ENCODE measurements at places on chromosomes 6 and 20.
A peak's percentile ranks its signal among the peaks of the same experiment; 100 is the strongest.

DNA sequence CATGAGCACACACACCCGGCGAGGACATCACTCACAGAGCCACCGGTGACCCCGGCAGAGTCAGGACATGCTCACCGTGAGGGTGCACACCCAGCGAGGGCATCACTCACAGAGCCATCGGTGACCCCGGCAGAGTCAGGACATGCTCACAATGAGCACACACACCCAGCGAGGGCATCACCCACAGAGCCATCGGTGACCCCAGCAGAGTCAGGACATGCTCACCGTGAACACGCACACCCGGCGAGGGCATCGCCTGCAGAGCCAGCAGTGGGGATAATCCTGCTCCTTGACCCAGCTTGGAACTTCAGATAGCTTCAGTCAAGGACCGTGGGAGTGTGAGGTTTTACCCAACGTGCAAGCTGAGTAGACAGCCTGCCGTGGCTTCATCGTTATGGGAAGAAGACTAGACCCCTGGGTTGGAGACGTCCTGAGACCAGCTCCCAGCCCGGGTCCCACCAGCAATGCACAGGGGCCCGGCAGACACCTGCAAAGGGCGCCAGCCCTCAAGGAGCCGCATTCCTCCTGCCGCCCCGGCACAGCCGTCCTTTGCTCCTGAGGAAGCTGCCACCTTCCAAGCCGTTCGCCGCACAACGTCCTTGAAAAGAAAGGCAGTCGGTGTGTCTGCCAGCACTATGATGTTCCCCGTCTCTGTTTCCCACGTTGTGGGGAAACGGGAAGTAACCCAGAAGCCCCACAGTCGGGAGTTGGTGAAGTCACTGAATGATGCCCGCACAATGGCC, 192.3 kb downstream of the DLL1 start:
- no peak for DNase-seq

DNA sequence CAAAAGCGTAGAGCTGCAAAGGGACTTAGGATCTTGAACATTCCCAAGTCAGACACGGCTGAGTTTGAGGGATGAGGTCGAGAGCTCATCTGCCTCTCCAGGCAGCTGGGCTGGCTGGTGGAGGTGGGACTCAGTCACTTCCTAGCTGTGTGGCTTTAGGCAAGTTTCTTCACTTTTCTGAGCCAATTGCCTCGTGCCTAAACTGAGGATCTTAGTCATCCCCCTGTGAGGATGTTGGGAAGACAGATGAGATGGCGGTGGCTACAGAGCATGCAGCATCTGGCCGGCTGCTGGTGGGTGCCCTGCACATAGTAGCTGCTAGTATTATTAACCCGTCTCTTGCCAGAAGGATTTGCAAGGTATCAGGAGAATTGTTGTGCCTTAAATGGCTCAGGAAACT, 27.5 kb downstream of the TFAP2C start:
- no peak for DNase-seq

DNA sequence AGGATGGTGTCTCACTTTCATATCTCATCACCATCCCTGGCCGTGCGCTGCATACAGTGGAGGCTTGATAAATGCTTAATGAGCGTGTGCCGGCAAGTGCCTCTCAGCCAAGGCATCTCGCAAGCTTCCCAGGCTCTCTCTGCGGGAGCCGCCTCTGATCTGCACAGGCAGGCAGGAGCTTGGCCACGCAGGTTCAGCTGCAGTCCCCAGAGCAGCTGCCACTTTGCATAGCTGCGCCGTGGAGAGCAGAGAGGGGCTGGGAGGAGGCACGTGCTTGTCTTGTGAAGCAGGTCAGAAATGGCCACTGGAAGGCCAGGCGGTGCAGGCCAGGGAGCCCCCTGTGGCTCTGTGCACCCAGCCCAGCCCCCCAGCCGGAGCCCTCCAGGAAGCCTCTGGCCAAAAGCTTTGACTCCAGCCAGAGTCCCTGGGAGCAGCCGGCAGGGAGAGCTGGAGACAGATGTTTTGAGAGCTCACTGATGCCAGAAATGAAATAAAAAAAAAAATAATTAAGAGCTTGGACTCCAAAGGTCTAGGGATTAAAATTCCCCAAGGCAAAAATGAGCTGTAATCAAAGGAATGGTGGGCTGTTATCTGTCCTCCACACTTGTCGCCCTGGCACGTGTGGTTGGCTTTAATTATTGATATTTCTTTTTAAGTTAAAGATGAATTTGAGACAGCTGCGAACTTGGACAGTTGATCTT, 377.0 kb downstream of the CDH4 start:
- DNase-seq, result no peak

- no peak for DNase-seq
Measured at GRCh38 chr20:8303651-8304050, 171.6 kb downstream of the PLCB1 start.

GRCh38 chr6:129731428-129731827, 21.5 kb upstream of the ARHGAP18 start:
- DNase-seq, result no peak

DNA sequence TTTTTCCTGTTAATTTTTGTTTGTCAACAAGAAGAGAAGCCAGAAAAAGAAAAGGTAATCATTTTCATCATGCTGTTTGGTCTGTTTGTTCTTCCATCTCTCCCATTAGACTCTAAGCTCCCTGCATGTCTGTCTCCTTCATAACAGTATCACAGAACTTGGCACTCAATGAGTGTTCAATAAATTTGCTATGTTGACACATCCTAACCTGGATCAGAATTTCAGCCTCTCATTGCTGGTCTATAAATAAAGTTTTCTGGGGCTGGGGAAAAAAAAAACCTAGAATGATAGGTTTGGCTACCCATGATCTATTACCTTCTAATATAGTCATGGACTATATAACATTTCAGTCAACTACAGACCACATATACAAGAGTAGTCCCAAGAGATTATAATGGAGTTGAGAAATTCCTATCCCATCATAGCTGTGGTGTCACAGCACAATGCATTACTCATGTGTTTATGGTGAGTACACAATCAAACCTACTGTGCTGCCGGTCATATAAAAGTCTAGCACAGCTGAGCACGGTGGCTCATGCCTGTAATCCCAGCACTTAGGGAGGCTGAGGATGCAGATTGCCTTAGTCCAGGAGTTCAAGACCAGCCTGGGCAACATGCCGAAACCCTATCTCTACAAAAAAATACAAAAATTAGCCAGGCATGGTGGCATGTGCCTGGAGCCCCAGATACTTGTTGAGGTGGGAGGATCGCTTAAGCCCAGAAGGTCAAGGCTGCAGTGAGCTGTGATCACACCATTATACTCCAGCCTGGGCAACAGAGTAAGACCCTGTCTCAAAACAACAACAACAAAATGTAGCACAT, 5.9 kb downstream of the NUDT3 start:
- no peak for DNase-seq

GRCh38 chr6:159746759-159747158, 15.1 kb upstream of the ACAT2 start:
- no peak for DNase-seq

GRCh38 chr20:45821947-45822346, 5.2 kb downstream of the TNNC2 start:
- no peak for DNase-seq

DNA sequence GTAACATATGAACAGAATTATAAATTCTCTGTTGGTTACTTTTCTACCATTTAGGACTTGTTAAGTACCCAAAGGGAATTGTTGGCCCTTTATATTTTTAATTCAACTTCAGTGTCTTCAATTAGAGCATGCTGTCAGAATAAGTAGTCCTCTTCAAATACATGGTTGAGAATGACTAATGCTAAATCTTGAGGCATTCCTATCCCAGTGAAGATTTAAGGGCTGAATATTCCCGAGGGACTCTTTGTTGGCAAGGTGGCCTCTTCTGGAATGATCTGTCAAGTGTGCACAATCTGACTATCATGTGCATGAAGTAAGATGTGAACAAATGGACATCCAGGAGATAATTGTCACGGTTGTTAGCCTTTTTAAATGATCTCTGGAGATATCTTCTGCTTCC, 421.7 kb downstream of the BMP2 start:
- no peak for DNase-seq

GRCh38 chr20:33858666-33859065, 47.5 kb downstream of the CHMP4B start:
- DNase-seq, result no peak

DNA sequence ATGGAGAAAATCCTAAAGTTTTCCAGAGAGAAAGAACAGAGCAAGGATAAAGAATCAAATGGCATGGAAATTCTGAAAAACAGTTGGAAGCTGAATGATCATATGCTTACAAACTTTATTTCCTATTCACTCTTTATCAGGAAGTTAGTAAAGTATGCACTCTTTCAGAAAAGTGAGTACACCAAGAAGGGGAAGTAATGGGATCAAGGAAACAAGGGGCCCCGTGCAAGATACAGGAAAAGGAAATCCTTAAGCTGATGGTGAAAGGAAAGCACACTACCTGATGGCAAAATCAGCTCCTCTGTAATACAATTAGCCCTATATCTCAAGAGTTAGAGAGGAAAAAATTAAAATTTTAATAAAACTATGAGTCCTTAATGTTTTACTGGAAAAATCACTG, 14.0 kb downstream of the CALHM6 start:
- DNase-seq, result no peak

DNA sequence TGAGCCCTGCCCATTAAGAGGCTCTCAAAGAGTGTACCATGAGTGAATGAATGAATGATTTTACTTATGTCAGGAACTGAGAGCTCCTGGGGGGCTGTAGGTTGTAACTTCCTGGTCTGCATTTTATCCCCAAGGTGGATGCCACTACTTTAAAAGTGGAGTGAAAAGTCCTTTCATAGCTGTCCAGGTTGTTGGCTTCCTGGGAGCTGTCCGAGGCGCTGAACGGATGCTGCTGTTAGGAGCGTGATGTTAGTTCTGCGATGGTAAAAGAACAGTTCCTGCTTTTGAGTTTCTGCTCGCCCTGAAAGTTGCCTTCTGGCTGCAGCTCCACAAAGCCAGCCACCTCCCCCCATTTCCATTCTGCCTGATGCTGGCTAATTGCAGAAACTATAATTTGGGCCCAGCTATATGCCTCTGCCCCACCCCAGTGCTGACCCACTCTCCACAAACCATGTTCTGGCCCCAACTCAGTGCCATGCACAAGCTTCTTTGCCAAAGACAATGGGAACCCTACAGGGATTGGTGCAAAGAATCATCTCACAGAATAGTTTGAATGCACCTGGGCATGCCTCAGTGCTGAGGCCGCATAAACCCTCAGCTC, 330.9 kb upstream of the CDH4 start:
- DNase-seq, result no peak

DNA sequence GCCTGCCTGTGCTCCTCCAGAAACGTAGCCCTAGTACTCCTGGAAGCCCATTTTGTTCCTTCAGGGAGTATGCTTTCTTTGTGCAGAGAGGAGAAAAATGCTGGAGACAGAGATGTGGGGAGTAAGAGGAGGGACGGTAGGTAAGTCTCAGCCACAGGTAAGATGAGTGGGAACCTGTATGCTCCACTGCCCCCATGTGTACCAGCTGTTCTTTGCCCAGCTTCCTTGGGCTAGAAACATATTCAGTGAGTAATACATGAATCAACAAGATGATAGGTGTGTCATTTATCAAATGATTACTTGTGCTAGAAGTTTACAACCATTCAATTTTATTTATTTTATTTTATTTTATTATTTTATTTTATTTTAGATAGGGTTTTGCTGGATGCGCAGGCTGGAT, 13.6 kb upstream of the CEP85L start:
- no peak for DNase-seq

DNA sequence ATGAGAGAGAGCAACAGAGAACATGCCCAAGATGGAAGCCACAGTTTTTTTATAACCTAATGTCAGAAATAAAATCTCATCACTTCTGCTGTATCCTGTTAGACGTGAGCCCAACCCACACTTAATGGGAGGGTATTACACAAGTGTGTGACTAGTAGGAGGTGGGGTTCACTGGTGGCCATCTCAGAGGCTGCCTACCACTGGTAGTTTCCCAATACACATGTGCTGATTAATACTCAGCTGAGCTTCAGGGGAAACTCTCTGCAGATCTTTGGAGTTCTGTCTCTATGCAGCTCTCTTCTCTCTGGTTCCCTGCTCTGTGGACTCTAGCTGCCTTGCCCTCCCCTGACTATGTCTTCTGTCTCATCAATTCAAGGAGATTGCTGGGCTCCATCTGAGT, 35.7 kb downstream of the CNBD2 start:
- DNase-seq, result no peak

- DNase-seq, result no peak
Measured at GRCh38 chr6:42250274-42250931, 32.7 kb upstream of the MRPS10 start.

DNA sequence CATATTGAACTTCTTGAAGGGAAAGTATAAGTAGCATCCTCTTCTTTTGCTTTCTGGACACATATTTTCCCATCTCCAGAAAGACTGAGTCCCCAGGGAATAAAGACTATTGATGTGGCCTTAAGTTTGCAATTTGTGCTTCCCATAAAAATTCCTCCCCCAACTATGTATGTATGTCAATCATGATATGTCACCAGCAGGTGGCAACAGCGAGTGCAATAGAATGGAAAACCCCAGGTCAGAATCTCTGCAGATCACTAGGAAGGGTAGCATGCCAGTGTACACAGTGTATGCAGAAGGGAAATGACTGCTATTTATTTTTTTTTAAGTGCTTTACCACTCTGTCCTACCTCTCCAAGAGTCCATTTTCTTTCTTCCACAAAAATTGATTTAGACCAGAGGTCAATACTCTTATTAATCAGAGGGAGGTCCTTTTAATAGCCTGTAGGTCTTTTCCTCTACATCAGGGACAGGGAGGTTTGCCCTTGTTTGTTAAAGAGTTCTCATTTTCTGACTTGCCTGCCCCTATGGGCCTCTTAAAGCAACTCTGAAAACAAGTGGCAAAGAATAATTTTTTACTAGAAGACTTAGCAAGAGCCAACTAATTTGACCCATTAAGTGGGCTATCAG, 61.4 kb downstream of the BMP2 start:
- DNase-seq, result peak; percentile 32

DNA sequence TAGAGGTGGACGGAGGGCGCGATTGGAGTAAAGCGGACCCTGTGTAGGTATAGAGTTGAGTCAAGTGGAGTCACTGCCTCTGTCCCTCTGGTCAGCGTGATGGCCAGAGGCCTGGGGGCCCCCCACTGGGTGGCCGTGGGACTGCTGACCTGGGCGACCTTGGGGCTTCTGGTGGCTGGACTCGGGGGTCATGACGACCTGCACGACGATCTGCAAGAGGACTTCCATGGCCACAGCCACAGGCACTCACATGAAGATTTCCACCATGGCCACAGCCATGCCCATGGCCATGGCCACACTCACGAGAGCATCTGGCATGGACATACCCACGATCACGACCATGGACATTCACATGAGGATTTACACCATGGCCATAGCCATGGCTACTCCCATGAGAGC, 479 bp downstream of the SLC39A7 start:
- no peak for DNase-seq

Measured in right renal cortex interstitium (tissue), 3 donors.